Smooth muscle cell of the brain vasculature (primary cell): ENCODE measurements at places on chromosomes 12 and 14.

- no peak for DNase-seq
Measured at GRCh38 chr12:22046968-22047390, 961 bp downstream of the CMAS start.

DNA sequence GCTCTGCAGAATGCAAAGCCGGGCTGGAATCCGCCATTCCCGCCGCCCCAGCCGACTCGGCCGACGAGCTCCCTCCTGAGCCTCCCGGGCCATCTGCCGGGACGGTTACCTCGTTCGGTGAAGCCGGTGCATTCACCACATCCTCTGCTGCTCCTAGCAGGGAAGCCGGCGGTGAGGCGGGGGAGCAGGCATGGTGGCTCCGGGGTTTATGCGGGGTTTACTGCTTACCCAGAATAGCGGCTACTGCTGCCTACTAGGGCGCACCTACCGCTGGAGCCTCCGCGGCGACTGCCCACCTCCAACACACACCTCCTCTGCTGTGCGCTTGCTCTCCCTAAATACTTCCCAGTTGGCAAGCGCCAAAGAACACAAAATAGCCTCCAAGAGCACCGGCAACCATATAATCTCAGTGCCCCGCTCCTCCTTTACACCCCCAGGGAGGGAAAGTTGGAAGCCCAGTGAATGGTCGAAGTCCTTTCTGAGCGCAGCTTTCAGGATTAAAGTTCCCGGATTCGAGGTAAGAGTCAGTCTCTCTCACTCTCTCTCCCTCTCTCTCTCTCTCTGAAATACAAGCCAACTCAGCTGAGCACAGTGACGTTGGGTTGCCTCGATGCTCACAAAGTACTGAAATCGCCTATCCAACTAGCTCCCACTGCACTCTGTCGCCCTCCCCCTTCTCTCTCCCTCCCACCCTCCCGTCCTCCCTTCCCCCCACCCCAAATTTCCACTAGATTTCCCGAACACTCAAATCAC, at the start of gene TBX5:
Gene TBX5 (minus strand): TSS at position 626 of the 753 bp plus-strand sequence. CDS start 2,246 bp downstream, outside the sequence.
- no peak for DNase-seq

DNA sequence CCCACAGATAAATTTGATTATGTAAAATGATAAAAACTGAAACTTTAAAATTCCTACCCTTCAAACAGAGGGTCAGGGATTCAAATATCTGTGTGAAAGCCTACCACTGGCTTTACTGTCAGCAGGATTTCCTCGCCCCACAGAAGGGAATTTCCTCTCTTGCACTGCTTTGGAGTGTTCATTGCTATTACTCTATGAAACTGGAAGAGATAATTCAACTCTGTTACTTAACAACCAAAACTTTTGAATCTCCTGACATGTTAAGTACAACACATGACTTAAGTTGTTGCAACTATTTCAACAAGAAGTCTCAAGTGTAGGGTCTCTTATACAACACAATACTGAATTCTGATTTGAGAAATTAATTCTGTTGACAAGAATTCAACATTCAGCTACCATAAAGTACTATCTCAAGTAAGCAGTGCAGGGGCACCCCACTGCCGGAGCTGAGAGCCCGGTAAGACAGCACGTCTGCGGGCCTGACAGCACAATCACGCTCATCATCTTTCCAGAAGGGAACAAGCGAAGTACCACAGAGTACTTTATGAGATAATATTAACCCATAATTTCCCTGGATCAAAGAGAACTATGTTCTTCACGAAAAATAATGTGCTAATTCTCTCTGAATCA, 22.9 kb downstream of the DICER1 start:
- DNase-seq: no peak

DNA sequence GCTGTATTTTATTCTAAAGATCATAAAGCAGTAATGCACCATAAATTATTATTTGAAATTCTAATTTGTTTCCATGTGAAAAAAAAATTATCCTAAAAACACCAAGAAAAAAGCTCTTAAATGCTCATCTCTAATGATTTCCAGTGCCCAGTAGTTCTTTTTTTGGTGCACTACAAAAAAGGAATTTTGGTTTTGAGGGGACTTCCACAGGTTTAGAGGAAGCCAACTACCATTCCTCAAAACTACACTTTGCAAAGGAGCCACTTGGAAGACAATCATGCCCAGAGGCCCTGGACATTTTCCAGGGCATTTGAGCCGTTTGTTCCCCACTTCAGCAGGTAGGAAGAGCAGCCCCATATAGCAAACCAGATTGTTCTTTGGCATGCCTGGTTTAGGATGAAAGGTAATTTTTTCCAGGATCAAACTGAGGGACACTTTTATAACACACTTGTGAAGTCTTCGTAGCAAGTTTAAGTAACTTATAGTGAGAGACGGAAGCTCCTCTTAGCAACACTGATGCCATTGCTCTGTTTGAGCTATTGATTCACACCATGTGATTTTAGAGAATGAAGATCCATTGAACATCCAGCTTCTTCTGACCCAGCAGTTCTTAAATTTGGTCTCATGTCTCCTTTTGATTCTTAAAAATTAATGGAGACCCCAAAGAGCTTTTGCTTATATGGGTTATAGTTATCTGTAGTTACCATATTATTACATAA, 187.9 kb downstream of the ETV6 start:
- DNase-seq: no peak

DNA sequence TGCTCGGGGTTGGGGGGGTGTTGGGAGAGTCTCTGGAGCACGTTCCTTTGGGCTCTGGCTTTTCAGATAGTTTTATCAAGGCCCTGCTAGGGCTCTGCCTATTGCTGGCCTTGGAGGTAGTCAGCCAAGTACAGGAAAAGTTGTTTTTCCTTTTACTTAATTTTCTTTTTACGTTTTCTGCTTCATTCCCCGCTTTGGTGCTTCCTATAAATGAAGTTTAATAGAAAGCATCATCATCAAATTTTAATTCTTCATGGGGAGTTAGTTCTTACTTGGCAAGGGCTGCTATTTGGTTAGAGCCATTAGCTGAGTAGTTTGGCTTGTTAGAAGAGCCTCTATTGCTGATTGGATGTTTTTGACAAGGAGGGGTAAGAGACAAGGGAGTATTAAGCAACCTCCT, 15.1 kb upstream of the ADAM21 start:
- DNase-seq: no peak

DNA sequence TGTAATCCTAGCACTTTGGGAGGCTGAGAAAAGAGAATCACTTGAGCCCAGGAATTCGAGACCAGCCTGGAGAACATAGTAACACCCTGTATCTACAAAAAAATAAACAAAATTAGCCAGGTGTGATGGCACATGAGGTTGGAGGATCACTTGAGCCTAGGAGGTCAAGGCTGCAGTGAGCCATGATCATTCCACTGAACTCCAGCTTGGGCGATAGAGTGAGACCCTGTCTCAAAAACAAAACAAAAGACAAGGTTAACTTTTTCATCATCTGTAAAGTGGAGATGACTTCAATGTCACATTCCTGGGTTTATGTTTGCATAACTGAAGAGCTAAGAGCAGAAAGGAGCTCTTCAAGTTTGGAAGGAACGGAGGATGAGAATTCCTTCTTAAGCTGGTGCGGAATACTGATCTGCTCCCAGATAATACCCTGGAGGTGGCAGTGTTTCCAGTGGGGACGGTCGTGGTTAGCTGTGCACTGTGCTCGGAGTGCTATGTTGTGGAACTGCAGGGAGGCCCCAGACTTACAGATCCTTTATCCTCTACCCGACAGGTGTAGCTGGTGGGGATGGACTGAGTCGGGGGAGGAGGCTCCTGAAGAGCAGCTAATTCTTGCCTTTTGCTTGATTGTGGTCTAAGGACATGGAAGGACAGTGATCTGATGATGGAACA, 22.5 kb upstream of the BICD1 start:
- DNase-seq: no peak

GRCh38 chr12:101855364-101855884, 22.0 kb upstream of the DRAM1 start:
- DNase-seq: no peak

- no peak for DNase-seq
Measured at GRCh38 chr14:55451950-55452349, 11.5 kb upstream of the TBPL2 start.

DNA sequence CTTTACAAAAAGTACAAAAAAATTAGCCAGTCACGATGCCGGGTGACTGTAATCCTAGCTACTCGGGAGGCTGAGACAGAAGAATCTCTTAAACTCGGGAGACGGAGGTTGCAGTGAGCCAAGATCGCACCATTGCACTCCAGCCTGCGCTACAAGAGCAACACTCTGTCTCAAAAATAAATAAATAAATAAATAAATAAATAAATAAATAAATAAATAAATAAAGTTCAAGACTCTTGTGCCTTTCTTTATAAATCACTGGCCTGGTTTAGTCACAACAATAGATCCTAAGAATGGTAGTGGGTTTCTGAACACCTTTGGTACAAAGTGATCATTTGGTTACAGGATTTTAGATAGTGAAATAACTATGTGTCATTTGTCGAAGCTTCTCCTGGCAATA, 46.1 kb downstream of the ARL1 start:
- no peak for DNase-seq

- DNase-seq: no peak
Measured at GRCh38 chr12:2902272-2902880, 11.7 kb downstream of the TULP3 start.

- DNase-seq: no peak
Measured at GRCh38 chr12:132282950-132283771, 46.2 kb downstream of the GALNT9 start.

- no peak for DNase-seq
Measured at GRCh38 chr14:23569443-23570151, 2.0 kb upstream of the AP1G2 start.

GRCh38 chr14:23056956-23057756, at the start of gene CDH24:
Gene CDH24, minus strand, starts transcription at chr14:23057520. Its CDS starts 1,787 bp downstream, at chr14:23055733.
- no peak for DNase-seq
